T-helper 17 cell (primary cell): ENCODE measurements at places on chromosomes 1 and 21.

GRCh38 chr1:219555031-219555692 lies 57.7 kb downstream of the ZC3H11B start:
- DNase-seq: no peak

DNA sequence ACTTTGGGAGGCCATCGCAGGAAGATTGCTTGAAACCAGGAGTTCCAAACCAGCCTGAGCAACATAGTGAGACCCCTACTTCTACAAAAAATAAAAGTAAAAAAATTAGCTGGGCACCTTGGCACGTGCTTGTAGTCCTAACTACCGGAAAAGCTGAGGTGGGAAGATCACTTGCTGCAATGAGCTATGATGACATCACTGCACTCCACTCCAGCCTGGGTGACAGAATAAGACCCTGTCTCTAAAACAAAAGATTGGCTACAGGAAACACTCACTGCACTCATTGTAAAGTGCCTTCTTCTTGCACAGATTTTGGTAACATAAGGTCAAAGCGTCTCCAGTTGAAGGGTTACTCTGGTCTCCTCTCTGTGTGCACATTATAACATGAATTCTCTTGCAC lies 305.7 kb downstream of the TM2D1 start:
- DNase-seq: no peak

- no peak for DNase-seq
Measured at GRCh38 chr1:160542303-160542945, 19.4 kb upstream of the SLAMF6 start.

DNA sequence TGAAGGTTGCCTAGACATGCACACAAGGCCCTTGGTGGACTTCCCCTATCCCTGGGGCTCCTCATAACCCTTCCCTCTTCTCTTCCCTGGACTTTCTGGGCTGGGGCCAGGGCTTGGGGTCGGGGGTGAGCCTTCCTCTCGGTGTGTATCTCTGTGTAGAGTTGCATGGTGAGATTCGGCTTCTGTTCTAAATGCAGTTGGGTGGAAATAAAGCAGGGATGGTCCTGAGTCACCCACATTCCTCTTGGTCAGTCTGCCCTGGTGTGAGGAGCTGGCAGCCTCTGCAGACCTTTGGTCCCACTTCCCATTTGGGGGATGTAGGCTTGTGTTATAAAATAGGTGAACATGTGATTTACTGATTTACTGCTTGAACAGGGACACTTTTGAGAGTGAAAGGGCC lies 38.0 kb downstream of the ADARB1 start:
- no peak for DNase-seq

DNA sequence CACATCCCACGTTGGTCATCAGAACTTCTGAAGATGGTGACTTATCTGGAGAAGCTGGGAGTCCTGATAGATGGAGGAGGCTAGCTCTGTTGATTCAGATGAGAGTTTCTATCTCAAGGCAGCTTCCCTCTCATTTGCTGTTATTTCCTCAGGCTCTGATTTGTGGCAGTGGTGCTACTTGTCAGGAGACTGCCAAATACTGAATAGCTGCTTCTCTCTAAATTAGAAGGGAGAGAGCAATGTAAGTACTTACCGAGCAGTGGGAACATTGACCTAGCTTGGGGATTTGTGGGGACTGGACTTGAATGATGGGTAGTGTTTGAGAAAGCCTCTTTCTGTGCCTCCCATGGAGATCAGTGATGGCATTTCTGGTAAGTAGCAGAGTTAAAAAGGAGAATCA lies at the start of gene OR10K1:
Gene OR10K1 (plus strand): TSS at position 301 of the 400 bp plus-strand sequence. CDS start 3,728 bp downstream, outside the sequence.
- DNase-seq: no peak

GRCh38 chr1:25193229-25193628 lies 39.1 kb downstream of the SYF2 start:
- no peak for DNase-seq

DNA sequence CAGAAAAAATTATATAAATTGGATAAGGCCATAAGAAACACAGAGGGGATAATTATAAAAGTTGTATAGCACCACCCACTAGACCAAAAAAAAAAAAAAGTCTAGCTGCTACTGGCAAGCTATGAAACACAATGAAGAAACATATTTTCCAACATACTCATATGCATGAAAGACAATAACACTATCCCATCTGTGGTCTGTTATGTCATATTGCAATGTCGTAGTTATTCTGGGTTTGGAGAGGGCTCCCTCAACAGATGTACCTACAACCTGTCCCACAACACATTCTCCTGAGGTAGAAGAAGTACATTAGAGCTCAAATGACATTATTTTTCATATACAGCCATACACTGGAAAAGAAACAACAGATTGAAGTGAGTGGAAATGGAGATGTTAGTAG lies 517.6 kb upstream of the ADGRL4 start:
- DNase-seq: no peak

GRCh38 chr1:42518908-42519307 lies 55.8 kb downstream of the CCDC30 start:
- DNase-seq: no peak

- DNase-seq: no peak
Measured at GRCh38 chr1:246121533-246121932, 385.5 kb downstream of the SMYD3 start.

DNA sequence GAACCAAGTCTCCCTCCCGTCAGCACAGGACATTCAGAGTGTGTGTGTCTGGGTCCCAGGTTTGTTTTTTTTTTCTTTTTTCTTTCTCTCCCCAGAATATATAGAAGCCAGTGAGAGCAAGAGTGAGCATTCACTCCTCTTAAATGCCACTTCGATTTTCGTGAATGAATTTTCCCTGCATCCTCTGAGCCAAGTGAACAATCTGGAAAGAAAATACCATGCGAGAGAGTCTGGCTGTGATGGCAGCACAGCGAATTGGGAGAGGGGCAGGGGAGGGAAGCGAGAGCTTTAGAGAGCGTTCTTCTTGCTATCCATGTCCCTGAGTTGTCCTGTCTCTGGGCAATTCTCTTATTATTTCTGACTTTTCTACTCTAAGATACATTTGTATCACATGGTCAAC lies 76.0 kb upstream of the RAB3GAP2 start:
- DNase-seq: no peak

DNA sequence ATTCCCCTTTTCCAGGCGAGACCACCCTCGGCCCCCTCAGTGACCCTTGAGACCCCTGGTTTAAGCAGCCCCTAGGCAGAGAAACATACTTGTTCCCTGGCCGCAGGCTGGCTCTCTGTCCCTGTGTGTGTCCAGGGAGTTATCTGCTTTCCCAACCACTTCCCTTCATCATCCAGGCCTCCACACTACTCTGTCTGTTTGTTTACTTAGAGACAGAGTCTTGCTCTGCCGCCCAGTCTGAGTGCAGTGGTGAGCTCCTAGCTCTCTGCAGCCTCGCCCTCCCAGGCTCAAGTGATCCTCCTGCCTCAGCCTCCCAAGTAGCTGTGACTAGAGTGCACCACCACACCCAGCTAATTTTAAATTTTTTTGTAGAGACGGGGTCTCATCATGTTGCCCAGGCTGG lies 5.8 kb upstream of the VWA1 start:
- no peak for DNase-seq

- no peak for DNase-seq
Measured at GRCh38 chr1:147201276-147201675, 23.9 kb downstream of the FMO5 start.
